AG08396 (cell line): ENCODE measurements at places on chromosomes 7 and 10.
A peak's percentile ranks its signal among the peaks of the same experiment; 100 is the strongest.

DNA sequence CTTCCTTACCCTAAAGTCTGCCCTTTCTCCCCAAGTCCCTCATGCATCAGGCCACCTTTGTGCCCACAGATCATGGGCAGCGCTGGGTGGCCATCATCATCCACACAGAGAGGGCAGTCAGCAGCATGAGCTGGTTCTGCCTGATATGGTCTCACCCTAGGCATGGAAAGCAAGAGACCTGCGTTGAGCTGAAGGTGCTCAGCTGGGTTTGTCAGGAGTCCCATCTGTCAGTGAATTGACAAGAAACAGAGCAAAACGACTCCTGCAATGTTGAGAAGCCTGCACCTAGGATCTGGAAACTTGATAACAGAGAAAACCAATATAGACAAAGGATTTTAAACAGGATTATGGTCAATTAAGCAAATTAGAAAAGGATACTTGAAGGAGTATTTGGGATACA is 242.7 kb upstream of the PRSS1 start:
- DNase-seq: no peak

DNA sequence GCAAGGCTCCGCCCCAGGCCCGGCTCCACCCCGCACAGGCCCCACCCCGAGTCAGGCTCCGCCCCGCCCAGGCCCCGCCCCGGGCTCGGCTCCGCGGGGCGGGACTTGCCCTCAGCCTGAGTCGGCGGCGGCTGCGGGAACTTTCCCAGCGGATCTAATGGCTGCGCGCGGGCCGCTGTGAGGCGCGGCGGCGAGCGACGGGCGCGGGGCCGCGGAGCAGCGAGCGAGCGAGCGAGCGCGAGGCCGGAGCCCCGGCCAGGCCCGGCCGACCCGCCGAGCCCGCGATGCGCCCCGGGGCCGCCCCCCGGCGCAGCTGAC is at the start of gene INPP5A:
Gene INPP5A (plus strand): TSS at position 104 of the 318 bp plus-strand sequence. CDS start 310 bp downstream, outside the sequence.
- no peak for DNase-seq

DNA sequence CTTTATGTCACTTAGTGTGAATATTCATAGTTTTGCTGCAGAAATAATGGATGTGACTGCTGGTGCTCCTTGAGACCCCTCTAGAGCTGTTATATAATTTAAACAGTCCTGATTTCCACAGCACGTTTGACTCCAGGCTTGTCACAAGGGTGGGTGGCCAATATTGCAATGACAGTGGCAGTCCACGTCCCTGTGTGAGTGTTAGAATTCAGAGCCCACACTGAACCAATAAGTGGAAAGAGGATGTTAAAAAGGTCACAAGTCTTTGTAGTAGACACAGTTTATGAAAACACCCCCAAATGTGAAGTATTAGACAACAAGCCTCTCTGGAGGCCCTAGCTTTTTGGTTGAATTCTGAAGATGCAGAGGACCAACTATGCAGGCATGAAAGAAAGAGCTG is 2.0 kb downstream of the PPP1R17 start:
- DNase-seq: no peak

- no peak for DNase-seq
Observed at GRCh38 chr10:91159254-91159783, 61.1 kb upstream of the PCGF5 start.

DNA sequence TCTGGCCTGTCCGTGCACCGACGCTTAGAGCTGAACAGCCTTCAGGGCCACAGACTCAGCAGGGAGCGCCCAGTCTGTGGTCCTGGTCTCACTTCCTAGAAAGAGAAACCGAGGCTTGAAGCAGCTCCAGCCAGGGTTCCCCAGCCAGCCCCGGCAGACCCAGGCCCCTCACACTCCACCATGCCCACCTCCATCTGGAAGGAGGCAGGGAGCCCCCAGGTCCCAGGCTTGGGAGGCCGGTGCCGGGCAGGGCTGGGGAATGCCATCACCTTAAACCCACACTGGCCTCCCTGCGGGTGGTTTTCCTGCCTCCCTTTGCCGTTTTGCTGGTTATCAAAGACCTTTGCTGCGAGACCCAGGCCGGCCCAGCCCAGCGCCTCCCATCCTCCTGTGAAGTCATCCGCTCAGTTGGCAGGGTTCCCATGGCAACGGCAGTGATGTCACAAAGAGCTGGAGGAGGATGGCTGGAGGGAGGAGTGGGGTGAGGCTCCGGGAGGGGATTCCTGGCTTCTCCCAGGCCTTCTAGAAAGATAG is 24.0 kb downstream of the ELFN1 start:
- no peak for DNase-seq

DNA sequence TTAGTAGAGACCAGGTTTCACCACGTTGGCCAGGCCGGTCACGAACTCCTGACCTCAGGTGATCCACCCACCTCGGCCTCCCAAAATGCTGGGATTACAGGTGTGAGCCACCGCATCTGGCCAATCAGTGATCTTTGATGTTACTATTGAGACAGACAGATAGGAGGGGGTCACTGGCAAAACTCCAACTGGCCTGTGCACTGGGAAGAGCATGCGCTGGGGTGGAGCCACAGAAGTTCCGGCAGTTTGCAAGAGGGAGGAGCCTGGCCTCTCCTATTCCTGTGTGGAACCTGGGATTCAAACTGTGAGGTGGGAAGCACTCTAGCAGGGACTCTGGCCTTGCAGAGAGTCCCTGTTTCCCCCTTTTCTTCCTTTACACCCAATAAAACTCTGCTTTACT is 60.7 kb downstream of the NEBL start:
- DNase-seq: no peak

DNA sequence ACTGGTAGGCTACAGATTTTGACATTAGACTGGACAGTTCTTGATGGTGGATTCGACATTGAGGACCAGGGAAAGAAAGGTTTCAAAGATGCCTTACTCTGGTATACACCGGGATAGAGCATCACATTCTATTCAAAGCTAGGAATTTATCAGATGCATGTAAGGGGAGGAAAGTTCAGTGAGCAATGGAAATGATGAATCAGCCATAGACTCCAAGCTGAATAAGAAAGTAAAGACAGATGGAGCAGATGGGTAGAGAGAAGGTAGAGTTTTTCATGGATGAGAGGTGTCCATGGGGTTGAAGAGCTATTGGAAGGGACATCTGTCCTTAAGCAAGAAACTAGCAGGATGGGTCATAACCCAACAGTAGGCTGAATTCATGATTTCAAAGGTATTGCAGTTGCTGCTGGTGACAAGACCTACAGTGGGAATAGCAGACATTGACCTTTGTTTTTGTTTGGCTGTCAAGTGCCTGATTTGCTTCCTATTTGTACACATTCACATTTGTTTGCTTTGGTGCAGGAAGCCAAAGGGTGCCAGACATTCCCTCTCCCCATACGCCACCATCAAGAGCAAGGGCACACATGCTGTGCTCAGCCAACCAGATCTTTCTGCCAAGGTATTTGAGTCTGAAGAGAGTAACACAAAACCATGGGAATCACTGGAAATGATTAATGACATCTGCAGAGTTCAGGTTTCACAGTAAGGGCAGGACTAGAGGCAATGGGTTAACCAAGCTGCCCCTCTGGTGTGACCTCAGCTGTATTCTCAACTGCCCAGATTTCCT is 8.6 kb upstream of the CACUL1 start:
- no peak for DNase-seq

- DNase-seq: peak; percentile 70
Observed at GRCh38 chr7:33072471-33072870, 9.9 kb upstream of the NT5C3A start.

DNA sequence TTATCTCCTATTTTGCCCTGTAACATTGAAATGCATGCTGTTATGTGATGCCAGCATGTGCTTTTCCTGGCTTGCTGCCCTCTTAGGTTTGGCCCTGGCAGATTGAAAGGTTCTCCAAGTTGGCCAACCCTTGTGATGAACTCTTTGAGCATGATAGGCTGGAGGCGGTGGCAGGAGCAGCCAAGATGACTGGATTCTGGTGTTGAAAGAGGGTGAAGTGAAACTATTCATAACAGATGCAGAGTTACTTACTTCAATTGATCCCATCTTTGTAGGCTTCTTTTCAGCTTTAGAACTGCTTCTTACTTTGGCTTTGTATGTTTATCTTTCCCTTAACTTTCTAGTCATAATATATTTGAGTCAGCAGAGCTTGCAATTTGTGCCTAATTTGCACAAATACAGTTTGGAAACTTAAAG is 57.6 kb downstream of the BICC1 start:
- no peak for DNase-seq

DNA sequence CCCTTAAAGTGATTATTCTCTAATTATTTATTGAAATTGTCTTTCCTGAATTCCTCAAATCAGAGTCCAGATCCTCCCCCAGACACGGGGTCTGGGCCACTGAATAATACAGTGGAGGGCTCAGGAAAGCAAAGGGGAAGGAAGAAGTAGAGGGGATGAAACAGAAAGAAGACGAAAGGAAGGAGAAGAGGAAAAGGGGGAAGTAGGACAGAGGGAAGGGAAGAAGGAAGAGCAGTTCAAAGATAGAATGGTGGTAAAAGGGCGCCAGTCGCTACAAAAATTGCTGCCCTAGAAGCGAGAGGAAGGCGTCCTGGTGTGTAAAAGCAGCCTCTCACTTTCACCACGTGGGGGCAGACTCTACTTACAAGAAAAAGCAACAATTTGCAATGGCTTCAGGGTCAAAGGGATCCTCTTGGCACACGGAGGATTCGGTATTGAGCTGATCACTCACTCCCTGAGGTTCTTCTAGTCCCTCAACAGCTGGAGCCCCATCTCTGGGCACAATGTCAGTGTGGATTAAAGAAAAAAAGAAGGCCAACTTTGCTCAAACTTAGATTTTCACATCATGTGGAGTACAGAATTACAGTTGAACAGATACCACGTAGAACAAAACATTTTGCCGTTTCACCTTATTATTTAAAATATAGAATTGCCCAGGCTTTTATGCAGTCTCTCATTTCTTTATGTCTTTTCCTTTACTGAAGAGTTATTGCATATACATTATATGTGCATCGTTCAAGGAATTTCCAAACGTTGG is 31.4 kb upstream of the NPVF start:
- peak; percentile 70 for DNase-seq

DNA sequence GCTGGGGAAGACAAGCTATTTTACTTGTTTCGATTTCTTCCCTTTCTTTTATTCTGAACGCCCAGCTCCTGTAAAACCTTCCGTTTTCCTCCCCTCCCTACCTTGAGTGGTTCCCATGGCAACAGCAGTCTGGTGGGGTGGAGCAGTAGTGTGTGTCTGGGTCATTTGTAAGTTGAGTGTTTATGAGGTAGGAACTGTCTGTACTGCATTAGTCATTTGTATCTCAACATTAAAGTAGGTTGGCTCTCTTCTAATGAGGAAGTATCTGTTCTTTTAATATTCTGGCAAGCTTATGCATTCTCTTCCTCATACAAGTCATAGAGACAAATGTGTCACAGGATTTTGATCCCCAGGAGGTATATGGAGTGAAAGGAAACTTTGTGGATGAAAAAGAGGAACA is 85.3 kb upstream of the CCDC6 start:
- DNase-seq: no peak

DNA sequence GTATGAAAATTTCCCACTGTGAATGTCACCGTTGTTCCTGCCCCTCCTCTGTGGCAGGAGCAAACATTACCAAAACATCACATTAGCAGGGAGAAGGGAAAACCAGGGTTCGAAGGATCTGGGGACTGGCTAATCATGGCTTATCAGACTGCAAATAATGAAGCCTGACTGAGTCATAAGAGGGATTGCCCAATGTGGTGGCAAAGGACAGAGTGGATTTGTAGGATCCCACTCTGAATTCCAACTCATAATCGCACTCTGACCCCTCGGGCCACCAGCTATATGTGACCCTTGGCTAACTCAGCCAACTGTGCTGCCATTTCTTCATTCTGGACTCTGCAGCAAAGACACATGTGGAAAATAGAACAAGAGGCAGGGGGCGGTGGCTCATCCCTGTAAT is 347.3 kb upstream of the AUTS2 start:
- no peak for DNase-seq

DNA sequence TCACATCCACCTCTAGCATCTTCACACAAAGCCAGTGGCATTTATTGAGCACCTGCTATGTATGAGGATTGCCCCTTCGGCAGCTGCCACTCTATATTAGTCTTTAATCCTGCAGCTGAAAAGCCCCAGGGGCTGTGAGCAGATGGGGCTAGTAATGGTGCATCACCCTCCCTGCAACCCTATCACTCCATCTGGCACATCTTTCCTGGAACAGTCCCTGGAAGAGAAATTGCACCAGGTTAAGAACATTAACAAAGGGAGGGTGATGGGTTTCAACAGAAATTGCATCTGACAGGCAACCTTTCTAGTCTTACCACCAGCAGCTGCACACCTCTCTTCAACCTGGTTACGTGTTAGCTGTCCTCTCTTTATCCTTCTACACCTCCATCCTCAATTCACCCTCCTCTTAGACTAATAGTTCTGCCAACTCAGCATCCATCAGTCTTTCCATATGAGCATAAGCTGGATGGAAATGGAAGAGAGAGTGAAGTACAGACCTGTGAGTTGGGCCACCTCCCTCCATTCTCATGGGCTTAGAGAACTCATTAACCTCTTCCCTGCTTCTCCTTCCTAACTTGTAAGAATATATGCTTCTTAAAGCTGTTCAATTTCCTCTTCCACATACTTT is 168.6 kb upstream of the NEBL start:
- DNase-seq: no peak

GRCh38 chr7:135879233-135879632 is 97.9 kb downstream of the MTPN start:
- no peak for DNase-seq

- no peak for DNase-seq
Observed at GRCh38 chr10:131896403-131896802, 4.4 kb upstream of the PPP2R2D start.

DNA sequence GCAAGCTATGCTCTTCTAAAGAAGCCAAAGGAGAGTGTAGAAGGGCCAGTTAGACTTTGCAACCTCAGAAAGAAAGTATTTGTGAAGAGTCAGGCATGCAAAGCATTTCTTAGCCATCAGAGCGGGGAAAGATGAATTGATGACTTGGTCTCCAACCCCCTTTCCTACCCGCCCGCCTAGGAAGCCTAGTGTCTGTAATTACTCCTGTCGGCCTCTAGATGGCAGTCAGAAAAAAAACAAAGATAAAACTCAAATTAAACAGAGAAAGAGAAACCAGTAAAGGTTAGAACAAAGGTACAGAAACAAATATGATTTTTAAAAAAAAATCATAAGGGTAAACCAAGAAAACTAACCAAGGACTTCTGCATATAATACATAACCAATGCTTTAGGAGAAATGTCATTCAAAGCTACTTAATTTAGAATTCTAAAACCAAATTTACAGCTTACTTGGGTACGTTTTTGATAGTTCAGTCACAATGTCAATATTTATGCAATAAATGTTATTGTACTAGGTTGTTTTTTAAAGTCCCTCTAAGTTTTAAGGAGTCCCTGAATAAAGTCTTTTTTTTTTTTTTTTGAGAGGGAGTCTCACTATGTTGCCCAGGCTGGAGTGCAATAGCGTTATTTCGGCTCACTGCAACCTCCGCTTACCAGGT is 97.6 kb downstream of the LYZL1 start:
- DNase-seq: peak; percentile 33

DNA sequence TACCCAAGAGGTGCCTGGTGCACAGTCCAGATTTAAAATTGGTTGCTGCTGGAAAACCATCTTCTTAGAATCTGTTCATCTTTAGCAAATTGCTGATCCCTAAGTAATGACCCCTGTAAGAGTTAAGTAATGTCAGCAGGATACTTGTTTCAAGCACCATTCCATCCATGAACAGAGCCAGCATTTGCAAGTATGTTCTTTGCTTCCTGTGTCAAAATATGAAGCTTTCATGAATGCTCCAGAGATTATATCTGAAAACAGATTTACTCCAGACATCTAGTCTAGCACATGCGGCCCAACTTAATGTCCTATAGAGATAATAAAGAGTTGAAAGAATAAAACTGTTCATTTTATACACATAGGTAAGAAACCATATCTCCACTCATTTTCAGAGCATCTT is 98.7 kb upstream of the ZNF438 start:
- no peak for DNase-seq

GRCh38 chr10:108338146-108338545 is 1173.6 kb upstream of the SORCS1 start:
- DNase-seq: no peak
